Stimulated activated CD4-positive, alpha-beta T cell treated with anti-CD3 and anti-CD28 coated beads, Interleukin-12 subunit alpha, Interleukin-12 subunit beta, amount 100 ng/mL, for 4 hours (primary cell): ENCODE measurements at places on chromosomes 1 and 21.

DNA sequence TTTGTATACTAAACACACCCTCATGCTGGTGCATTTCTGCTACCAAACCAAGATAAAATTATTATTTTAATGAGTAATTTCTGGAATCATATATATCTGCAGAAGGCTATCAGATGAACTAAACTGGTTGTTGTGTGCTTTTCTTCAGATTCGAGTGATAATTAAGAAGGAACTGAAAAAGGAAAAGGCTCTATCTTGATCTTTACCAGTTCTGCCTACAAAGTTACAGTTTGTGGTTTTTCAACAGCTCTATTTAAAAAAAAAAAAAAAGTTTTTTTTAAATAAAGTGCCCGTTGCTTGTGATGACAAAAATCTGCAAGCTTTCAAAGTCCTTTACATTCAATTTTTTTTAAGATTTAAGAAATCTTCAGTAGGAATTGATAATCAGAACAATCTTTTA is 13.6 kb downstream of the DENND1B start:
- DNase-seq, result no peak

DNA sequence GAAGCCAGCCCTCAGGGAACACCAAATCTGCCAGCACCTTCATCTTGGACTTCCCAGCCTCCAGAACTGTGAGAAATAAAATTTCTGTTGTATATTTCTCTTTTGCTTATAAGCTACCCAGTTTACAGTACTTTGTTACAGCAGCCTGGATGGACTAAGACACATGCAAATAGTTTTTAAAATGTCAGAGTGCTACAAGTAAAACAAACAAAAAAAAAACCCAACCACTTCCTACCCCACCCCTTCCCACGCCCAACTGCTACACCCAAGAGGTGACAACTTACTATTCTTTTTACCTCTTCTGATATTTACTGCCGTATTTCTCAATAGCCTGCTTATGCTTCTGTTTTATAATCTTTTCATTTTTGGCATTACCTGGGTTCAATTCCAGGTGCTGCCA is 8.6 kb upstream of the SPSB1 start:
- no peak for DNase-seq

- no peak for DNase-seq
These were observed 20.2 kb downstream of the SKI start for GRCh38 chr1:2248127-2248826.

GRCh38 chr1:60017508-60018205 is 55.9 kb downstream of the C1orf87 start:
- no peak for DNase-seq

- no peak for DNase-seq
These were observed 9.2 kb upstream of the ITPKB start for GRCh38 chr1:226748306-226748705.
